ENCODE measurements at places on chromosomes 5 and 9.

DNA sequence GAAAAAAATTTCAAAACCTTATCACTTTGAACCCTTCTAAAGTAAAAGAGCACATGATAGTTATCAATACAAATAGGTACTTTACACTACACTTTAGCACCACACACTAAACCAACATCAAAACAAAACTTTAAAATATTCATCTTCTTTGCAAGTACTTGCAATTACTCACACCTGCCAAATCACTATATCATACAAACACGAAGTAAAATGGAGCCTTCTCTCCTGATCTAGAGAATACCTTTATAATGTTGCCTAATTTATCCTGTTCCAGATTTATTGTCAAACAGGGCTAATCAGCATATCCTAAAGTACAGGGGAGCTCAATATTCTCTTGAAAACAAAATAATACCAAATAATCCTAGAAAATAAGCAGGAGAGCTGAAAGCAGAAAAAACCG is 3.0 kb downstream of the RNF145 start:
- DNase-seq: no peak

- DNase-seq: no peak
Observed at GRCh38 chr5:152606776-152607364, 201.8 kb upstream of the NMUR2 start.

DNA sequence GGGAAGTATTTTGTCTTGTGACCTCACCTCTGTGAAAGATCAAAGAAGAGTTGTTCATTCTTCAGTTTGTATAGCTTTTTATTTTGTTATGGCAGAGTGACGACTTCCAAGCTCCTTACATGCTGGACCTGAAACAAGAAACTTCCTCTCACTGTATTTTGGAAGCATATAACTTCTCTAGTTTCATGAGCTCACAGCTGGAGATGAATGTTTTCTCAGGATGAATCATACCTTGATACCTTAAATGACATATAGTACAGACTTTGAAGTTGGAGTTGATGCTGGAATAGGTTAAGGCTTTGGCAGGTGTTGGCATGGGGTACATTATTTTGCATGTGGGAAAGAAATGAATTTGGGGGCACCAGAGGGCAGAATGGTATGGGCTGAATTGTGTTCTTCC is 112.5 kb downstream of the SLC25A46 start:
- no peak for DNase-seq

DNA sequence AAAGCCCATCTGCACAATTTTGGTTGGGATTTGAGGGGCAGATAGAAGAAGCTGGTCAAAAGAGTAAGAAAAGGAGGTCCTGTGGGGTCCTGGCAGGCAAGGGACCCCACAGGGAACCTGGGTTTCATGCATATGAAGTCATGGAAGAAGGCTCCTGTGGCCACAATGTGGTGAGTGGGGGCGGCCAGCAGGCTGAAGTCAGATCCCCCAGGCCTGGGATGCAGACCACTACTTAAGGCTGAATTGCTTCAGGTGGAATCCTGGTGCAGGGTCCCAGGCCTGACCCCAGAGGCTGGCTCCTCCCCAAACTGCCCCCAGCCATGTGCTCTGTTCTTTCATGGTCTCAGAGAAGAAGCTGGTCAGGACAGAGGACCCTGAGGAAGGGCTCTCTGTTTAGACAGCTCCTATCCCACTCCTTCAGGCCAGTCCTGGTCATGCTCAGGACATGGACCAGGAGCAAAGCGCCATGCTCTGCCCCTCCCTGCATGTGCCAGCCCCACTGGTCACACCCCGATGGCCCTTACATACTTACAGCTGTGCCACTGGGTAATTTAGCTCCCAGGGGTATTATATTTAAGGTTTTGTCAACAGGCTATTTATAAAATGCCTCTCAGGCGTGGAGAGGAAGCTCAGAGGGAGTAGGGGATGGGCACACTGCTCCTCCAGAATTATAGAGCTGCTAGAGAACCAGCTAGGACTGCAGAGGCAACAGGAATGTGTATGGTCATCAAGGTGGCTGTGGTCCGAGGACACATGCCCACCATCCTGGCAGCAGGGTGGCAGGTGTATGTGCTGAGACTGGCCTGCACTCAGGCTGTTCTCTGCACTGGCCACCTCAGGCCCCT is 33.4 kb downstream of the C5orf15 start:
- DNase-seq: no peak

GRCh38 chr5:73631500-73631899 is 5.5 kb downstream of the ARHGEF28 start:
- no peak for DNase-seq

GRCh38 chr9:134208981-134209725 is 44.8 kb upstream of the RNU6ATAC start:
- no peak for DNase-seq

DNA sequence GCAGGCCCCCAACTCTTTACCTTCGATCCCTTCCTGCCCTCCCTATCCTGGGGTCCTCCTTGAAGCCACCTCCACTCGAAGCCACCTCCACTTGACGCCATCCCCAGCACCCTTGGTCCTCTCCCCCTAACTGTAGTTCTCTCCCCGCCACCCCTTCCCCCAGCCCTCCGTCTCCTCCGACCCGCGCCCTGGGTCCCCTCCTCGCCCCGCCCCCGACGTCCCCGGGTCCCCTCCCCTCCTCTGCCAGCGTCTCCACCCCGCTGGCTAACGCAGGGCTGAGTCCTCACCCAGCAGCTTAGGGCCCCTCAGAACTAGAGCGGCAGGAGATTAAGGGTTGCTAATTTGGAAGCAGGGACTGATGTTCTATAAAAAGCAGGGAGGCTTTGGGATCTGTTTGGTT is 30.6 kb upstream of the ANKRD33B start:
- no peak for DNase-seq

DNA sequence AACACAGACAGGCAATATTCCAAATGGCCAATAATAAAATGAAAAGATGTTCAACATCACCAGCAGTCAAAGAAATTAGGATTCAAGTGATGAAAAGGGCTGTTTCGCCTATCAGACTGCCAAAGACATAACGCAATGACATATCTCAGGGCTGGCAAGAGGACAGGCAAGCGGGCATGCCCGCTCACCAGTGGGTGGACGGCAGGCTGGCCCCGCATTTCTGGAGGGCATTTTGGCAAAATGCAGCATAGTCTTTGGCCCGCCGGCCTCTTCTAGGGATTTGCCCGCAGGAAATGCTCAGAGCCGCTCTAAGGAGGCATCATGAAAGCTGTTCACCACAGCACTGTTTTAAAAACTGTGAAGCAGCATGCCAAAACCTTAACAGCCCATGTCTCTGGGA is 1.4 kb upstream of the PPP1R26 start:
- DNase-seq: no peak

DNA sequence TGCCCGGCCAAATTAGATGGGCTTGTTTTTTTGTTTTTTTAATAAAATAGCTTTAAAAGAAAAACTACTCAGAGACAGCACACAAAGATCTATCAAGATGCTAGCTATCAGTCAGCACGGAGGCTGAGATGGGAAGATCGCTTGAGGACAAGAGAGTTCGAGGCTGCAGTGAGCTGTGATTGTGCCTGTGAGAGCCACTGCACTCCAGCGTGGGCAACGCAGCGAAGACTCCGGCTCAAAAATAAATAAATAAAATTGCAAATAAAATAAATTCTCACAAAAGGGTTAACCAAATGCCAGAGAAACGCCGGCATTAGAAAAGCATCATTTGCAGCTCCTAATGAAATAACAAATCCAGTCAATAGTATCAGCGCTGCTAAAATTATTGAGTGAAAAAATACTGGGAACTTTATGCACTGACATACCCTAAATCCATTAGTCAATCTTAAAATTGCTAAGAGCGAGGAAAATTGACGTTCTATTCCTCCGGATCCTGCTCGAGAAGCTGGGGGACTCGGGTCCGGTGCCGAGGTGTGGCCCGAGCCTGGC is 681 bp downstream of the CPLANE1 start:
- DNase-seq: no peak

- no peak for DNase-seq
Observed at GRCh38 chr5:107772418-107773310, 101.9 kb upstream of the EFNA5 start.

- no peak for DNase-seq
Observed at GRCh38 chr9:129392093-129392541, 214.1 kb upstream of the IER5L start.

- DNase-seq: no peak
Observed at GRCh38 chr9:113506090-113506589, 42.6 kb downstream of the RGS3 start.

DNA sequence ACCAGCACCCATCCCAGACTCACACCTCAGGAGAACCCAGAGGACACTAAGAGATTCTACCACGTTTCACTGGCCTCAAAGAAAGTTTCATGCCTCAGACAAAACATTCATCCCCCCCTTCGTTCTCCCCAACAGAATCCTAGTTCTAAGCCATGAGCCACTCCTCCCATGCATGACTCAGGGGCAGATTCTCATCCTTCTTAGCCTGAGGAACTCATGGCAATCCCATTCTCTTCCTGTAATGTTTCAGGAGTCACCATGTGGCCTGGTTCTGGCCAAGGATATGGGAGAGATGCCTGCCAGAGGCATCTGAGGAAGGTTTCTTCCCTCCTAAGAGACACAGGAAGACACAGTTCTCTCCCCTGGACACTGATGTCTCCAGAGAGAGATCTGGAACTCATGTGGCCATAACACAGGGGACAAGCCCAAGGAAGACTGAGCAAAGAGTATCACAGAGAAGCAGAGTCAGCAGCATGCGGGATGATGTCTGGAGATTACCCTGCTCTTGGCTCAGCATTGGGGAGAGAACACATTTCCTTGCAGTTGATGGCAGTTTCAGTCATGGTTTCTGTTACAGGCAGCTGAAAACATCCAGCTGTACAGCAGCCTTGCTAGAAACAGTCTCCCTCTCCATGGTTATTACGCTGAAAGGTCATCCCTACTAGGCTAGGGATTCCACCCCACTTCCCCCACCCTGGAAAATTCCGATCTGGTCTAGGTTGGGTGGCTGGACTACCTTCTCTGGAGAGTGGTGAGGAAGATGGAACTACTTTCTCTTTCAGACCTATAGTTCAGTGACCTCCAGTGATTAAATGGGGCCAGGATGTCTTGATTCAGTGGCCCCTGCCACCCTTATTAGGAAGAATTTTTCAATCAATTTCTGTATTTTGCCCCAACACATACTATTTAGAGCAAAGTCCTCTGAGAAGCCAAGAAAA is 115.4 kb downstream of the ZNF608 start:
- peak; percentile 43 for DNase-seq

GRCh38 chr9:69916950-69917349 is 96.3 kb downstream of the CFAP95 start:
- DNase-seq: no peak
